ENCODE measurements at places on chromosomes 1 and 21.

- no peak for DNase-seq
These were observed 44.4 kb downstream of the APP start for GRCh38 chr21:26126168-26126553.

- DNase-seq = no peak
These were observed 22.0 kb downstream of the KCNK1 start for GRCh38 chr1:233635765-233636502.

DNA sequence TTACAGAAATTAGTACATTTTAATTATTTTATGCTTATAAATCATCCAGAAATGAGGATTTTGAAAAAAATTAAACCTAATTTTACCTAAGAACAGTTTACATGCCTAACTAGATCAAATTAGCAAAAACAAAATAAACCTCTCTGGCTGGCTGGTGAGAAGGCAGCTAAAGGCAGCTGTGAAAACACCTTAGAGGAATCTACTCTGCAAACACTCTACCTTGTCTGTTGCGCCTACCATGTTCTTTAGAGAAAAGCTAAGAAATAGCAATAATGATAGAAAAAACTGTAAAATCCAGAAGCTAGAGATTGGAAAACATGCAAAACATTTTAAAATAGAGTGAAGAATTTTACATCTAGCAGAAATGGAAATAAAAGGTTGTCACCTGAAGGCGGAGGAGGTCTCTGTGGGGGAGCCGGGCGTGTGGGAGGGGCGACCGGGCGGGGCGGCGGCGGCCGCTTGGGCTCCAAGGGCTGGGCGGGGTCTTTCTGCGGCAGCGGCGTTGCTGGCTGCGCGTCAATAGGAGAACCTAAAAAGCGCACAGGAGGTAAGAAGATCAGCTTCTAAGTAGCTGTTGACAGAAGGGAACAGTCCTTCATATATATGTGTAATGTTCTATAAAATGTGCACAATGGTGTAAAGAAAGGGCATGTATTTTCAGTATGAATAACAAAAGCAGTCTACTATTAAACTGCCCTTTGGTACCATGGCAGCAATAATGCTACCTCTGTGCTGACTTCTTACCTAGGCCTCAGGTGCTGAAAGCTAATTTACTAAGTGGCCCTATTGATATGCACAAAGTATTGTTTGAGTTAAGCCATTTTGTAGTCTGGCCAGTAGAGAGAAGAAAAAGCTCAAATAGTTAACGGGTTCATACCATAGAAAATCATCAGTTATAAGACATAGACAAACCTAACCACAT, 33.3 kb upstream of the CFAP298 start:
- DNase-seq = no peak

- no peak for DNase-seq
These were observed 107.6 kb downstream of the ETS2 start for GRCh38 chr21:38913120-38913892.

- DNase-seq = no peak
These were observed 11.3 kb upstream of the ADGRB2 start for GRCh38 chr1:31775210-31775999.

- DNase-seq = no peak
These were observed 59.6 kb downstream of the FMN2 start for GRCh38 chr1:240151136-240151735.
